Right ventricle myocardium superior (tissue), 1 donor: ENCODE measurements at places on chromosomes 6 and 20.

GRCh38 chr20:61891916-61892649 lies 173.6 kb downstream of the TAF4 start:
- peak; percentile 17 for DNase-seq

DNA sequence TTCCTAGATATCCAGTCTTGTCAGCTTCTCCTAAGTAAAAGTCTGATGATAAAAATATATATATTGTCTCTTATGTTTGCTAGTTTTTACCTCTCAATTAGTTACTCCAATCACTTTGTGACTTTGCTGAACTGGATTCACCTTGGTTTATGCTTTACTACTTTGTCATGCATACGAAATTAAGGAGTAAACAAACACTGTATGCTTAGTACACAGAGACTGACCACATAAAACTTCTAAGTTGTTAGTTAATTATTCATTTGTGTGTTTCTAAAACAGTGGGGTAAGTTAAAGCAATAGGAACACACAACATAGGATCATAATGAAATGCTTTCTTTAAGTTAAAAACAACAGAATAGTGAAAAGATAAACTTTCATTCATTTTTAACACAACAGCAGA lies 877.3 kb upstream of the MAP3K7 start:
- DNase-seq: no peak

- no peak for DNase-seq
Observed at GRCh38 chr6:524803-525202, 132.1 kb downstream of the HUS1B start.

DNA sequence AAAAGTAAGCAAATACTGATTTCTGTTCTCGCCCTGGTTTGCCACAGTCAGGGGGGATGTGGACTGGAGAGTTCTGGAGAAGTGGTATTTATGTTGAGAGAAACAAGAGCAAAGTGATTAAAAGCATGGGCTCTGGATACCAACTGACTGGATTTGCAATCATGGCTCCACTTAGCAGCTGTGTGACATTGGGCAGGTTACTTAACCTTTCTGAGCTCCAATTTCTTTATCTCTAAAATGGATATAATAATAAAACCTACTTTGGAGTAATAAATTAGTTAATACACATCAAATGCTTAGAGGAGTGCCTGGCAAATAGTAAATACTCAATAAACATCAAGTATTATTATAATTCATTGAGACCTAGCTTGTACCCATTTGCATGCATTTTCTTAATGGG lies 111.7 kb downstream of the CLIC5 start:
- no peak for DNase-seq

DNA sequence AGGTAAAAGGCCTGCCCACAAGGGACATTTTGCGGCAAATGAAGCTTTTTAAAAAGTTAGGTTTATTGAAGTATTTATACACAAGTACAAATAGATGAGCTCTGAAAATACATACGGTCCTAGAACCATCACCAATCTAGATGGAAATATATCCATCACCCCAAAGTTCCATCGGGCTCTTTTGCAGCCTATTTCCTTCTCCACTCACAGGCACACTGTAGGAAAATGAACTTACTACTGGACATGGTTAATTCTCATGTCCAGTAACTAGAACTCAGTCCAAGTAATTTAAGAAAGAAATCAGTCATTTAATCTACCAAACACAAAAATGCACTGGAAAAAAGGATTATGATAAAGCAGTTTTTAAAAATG lies 6.2 kb downstream of the PCNA start:
- no peak for DNase-seq

DNA sequence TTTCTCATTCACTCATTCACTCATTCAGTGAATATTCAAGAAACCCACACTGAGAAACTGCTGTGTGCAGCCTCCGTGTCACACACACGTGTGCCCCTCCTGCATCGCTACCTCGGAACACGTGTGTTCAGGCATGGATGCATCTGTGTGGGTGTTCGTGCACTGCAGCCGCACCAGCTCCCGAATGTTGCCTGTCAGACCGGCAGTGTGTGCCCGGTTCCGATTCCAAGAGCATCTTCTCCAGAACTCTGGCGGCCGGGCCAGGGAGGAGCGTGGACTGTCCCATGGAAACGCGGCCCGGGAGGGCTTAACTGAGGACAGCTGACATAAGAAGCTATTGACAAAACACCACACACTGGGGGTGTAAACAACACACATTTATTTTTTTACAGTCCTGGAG lies 216.0 kb downstream of the DLL1 start:
- DNase-seq: peak; percentile 21

GRCh38 chr6:157157258-157157657 lies 166.1 kb downstream of the TMEM242 start:
- no peak for DNase-seq

- no peak for DNase-seq
Observed at GRCh38 chr6:157927011-157927410, 54.7 kb upstream of the SYNJ2 start.

DNA sequence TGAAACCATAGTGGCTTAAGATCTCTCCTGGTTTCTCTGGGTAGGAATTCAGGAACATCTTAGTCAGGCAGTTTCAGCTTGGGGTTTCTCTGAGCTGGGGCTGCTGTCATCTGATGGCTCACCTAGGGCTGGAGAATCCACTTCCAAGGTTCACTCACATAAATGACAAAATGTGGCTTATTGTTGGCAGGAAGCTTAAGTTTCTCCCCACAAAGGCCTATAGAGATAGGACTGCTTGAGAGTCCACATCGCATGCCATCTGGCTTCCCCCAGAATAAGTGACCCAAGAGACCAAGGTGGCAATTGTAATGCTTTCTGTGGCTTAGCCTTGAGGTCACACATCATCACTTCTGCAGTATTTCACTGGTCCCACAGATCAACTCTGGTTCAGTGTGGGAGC lies 131.4 kb downstream of the EDN1 start:
- DNase-seq: no peak

GRCh38 chr20:47969426-47969825 lies 184.1 kb upstream of the SULF2 start:
- no peak for DNase-seq

- DNase-seq: no peak
Observed at GRCh38 chr6:153145591-153145990, 14.5 kb upstream of the RGS17 start.

- no peak for DNase-seq
Observed at GRCh38 chr20:4567170-4567569, 154.5 kb upstream of the PRND start.

GRCh38 chr6:148059869-148060268 lies 282.8 kb upstream of the SASH1 start:
- no peak for DNase-seq

- DNase-seq: no peak
Observed at GRCh38 chr6:113619077-113619476, 238.1 kb upstream of the MARCKS start.

GRCh38 chr6:143441680-143442545 lies 8.6 kb downstream of the ADAT2 start:
- DNase-seq: no peak

GRCh38 chr6:161918628-161919205 lies 644.9 kb upstream of the AGPAT4 start:
- DNase-seq: no peak

DNA sequence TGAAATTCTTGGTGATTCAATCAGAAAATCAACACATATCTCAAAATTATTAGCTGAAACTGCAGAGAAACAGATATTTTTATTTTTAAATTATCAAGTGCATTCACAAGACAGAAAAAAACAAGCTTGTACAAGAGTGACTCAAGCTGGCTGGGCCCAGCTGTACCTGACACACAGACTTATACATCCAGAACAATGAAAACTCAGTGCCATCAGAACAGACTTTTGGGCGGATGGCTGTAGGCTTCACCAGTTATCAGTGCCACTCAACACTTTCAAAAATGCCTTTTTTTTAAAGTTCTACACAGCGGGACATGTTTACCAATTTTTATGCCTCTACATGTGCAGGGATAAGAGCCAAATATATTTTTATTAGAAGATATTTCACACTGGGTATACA lies 102.8 kb downstream of the MYB start:
- DNase-seq: no peak

DNA sequence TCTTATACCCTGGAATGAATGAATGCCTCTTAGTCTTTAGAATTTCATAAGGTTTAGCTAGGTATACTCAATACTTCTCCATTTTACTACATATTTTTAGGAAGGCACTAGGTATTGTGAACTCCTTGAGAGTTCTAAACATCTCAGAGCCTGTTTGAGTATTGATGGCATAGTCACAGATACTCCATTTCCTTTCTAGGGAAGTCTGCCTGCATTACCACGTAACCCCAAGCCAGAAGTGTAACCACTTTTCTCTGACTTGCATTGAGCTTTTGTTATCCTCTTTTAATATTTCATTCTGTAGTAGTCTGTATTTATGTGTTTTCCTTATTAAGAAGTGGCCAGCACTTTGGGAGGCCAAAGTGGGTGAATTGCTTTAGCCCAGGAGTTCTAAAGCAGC lies 12.2 kb downstream of the TOP1 start:
- DNase-seq: no peak

GRCh38 chr6:30821862-30822784 lies 62.2 kb upstream of the DDR1 start:
- no peak for DNase-seq

GRCh38 chr6:56311061-56311460 lies 63.7 kb upstream of the COL21A1 start:
- DNase-seq: no peak

- DNase-seq: no peak
Observed at GRCh38 chr6:45808042-45808645, 207.5 kb downstream of the CLIC5 start.

GRCh38 chr6:139882234-139882633 lies 507.8 kb upstream of the CITED2 start:
- DNase-seq: no peak

GRCh38 chr6:53566755-53567154 lies 21.9 kb upstream of the GCLC start:
- no peak for DNase-seq

DNA sequence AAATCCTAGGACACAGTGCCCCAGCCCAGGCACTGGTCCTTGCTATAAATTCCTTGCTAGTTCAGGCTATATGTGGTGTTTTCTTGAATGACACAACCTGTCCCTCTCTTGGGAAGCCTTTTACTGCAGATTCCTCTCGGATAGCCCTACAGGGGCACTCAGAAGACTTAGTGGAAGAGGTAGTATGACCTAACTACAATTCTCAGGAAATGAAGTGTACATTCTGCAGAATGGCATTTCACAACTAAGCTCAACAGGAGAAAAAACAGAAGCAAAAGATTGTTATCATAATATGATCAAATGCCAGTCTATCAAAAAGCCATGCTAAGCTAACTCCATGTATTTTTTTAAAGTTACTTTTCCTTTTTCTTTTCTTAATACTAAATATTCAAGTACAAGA lies 66.3 kb upstream of the FBXL4 start:
- DNase-seq: no peak

- peak; percentile 59 for DNase-seq
Observed at GRCh38 chr6:5457983-5458683, 196.8 kb downstream of the FARS2 start.

- DNase-seq: no peak
Observed at GRCh38 chr20:23270382-23270911, 80.1 kb upstream of the NXT1 start.

DNA sequence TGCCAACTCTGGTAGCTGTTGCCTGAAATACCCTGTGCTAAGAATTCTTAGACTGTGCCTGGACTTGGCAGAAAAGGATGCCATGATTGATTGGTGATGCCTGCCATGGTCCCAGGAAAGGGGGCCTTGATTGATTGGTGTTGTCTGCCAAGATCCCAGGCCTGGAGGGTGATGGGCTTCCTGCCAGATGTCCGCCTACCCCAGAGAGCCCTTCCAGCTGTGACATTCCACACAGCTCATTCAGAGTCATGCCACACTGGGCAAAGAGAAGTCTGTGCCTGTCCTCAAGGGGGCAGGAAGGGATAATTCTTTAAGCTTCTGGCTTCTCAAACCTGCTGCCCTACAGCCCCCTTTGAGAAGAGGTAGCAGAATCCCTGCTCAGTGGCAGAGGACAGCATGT lies 24.6 kb downstream of the RIMS4 start:
- DNase-seq: no peak

- no peak for DNase-seq
Observed at GRCh38 chr6:128516514-128516898, 3.9 kb downstream of the PTPRK start.

DNA sequence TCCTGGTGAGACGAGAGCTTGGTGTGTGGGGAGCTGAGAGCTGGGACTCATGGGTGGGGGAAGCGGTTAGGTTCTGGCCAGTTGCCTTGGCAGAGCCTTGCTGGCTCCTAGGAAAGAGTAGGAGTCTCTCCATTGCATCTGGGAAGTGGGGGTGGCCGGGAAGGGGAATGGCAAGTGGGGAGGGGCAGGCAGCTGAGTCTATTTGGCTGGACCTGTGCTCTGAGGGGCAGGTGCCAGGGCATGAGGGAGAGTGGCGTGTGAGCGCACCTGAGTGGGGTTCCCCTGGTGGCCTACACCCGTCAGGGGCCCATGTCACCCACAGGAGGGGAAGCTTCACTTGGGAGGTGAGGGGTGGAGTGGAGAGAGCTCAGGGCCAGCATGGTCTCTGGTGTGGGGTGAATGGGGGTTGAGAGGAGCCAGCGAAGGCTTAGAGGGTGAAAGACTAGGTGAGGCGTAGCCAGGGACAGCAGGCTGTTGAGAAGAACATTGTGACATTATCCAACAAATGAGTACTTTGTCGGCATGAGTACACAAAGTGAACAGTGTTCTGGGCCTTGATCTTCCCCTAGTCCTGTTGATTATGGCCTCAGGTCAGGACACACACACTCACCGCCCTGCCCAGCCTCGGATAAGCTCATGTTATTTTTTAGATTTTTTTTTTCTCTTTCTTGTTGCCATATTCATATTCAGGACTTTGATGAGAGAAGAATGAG lies 59.8 kb downstream of the FAM120B start:
- no peak for DNase-seq

DNA sequence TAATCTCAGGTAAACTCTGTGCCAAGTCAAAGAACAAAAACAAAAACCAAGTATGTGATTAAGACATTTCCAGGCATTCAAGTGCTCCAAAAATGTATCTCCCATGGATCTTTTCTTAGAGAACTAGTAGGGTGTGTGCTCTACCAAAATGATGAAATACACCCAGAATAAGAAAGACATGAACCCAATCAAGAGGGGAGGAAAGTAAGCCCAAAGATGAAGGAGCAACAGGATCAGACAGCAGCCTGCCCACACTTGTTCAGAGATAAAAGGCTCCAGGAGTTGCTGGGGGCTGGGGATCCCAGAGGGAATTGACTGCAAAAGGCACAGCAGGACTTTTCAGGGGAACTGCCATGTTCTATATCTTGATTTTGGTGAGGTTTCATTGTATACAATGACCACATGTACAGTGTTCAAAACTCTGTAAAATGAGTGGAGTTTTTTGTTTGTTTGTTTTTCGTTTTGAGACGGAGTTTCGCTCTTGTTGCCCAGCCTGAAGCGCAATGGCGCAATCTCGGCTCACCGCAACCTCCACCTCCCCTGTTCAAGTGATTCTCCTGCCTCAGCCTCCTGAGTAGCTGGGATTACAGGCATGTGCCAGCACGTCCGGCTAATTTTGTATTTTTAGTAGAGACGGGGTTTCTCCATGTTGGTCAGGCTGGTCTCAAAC lies 24.4 kb downstream of the GCM1 start:
- DNase-seq: no peak
